ENCODE measurements at places on chromosomes 7 and 10. TPM values are rescaled to one million over a fixed set of nuclear protein-coding genes. Genes with fewer than 3 reads are reported as not detected.

The MOGAT3 gene
- total RNA-seq = 43.8 TPM

The STARD3NL gene
- total RNA-seq = 2.6 TPM

The ATP6V0A4 gene
- not detected for total RNA-seq

The ZNF853 gene
- 5.9 TPM for total RNA-seq

The PLEKHS1 gene
- 12.0 TPM for total RNA-seq

DNA sequence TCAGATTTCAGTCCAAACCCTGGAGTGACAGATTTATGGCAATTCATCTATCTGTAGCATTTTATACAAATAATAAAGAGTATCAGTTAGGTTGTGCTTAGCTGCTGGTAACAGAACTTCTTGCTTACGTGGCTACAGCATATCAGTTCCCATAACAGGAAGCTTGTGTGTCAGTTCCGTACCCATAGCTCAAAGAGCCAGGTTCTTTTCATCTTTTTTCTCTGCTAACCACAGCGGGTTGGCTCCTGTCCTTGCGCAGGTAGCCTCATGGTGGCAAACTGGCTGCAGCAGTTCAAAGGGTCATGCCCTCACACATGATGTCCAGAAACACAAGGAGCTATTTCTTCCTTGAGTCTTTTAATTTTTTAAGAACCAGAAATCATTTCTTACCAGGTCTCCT, 1041.8 kb downstream of the GATA3 start:
- no peak for DNase-seq
- no peaks in the 10 kb centered on the region for H3K36me3 ChIP-seq
- H3K27me3 ChIP-seq = no peaks in the 10 kb centered on the region
- no peaks in the 10 kb centered on the region for H3K4me1 ChIP-seq
- no peak overlapping the region for H3K4me3 ChIP-seq
- no peak overlapping the region for H3K27ac ChIP-seq

DNA sequence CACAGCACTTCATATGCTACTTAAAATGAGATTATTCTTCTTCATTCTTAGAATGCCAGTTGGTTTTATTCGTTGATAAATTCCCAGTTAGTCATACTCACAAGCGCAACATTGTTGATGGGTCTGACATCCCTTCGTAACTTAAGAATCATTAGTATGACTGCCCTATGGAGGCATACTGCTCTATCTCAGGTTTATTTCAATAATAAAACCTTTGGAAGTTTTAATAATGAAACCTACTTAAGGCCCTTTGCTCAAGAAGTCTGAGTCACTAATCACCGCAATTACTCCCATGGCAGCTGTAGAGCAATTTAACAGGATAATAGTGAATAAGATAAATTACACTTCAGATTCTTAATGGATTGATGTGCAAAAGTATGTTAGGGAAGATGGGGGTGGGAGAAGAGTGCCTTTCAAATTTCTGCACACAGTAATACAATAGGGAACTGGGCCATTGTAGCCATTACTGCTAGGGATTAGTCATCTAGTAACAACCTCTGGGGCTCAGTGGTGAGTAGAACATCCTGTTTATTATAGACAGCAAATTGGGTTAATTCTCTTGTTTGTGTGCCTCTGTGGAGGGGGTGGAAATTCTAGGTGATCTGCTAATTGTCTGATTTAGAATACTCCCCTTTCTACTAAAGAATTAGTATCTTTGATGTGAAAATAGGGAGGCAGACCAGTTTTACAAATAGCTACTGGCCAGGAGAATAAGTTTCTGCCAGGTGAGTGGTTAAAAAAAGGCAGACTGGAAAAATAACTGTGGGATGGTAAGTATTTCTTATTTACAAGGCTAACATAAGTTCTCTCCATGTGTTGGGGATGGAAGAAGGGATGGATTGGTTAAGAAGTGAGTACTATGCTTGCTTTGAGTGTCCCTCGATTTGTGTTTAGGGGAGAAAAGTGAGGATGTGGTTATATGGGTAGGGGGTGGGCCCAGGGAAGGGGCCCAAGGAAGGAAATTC, 74.5 kb upstream of the VKORC1L1 start:
- no peak overlapping the region for H3K4me3 ChIP-seq
- H3K4me1 ChIP-seq = no peaks in the 10 kb centered on the region
- H3K27me3 ChIP-seq = no peaks in the 10 kb centered on the region
- H3K36me3 ChIP-seq = no peaks in the 10 kb centered on the region
- DNase-seq = no peak

- peaks cover 2% of the 10 kb centered on the region for H3K4me1 ChIP-seq
- DNase-seq = no peak
- no peaks in the 10 kb centered on the region for H3K27me3 ChIP-seq
- no peak overlapping the region for H3K27ac ChIP-seq
- no peak overlapping the region for H3K4me3 ChIP-seq
Observed at GRCh38 chr7:105805447-105806019, 70.9 kb downstream of the ATXN7L1 start.

DNA sequence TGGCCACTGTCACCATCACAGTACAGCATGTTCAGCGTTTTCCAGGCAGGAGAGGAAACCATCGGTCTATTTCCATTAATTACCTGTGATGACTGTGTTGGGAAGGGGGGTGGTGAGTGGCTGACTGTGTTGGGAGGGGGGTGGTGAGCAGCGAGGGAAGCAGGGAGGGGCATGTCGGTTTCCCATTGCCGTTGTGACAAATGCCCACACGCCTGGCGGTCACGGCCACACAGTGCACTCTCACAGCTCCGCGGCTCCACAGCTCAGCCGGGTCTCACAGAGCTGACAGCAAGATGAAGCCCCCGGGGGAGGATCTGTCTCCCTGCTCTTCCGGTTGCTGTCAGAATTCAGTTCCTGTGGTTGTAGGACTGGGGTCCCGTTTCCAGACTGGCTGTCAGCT, 39.0 kb downstream of the AP5Z1 start:
- peaks cover 6% of the 10 kb centered on the region for H3K27me3 ChIP-seq
- no peaks in the 10 kb centered on the region for H3K4me1 ChIP-seq
- no peaks in the 10 kb centered on the region for H3K36me3 ChIP-seq
- DNase-seq = no peak
- H3K27ac ChIP-seq = no peak overlapping the region

DNA sequence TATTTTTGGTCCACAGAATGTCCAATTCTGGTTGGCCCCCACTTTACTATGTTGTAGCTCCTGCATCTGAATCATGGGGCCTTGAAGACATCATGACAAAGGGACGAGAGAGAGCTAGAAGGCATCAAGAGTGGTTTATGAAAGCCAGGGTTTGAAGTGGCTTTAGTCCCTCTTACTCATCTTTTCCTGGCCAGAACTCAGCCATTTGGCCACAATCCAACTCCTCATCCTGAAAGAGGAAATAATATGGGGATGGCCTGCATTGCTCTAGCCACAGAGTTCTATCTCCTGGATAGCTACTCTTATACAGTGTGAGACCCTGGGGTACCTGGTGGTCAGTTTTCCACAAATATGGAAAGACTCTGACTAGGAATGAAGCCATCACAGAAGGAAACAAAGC, 418.9 kb downstream of the XPNPEP1 start:
- H3K27ac ChIP-seq = no peak overlapping the region
- no peak overlapping the region for H3K4me3 ChIP-seq
- DNase-seq = no peak
- no peaks in the 10 kb centered on the region for H3K27me3 ChIP-seq
- H3K4me1 ChIP-seq = no peaks in the 10 kb centered on the region

- no peaks in the 10 kb centered on the region for H3K27me3 ChIP-seq
- H3K4me3 ChIP-seq = no peak overlapping the region
- no peak overlapping the region for H3K27ac ChIP-seq
- no peaks in the 10 kb centered on the region for H3K36me3 ChIP-seq
Observed at GRCh38 chr10:34213805-34214197, 601.3 kb downstream of the PARD3 start.

DNA sequence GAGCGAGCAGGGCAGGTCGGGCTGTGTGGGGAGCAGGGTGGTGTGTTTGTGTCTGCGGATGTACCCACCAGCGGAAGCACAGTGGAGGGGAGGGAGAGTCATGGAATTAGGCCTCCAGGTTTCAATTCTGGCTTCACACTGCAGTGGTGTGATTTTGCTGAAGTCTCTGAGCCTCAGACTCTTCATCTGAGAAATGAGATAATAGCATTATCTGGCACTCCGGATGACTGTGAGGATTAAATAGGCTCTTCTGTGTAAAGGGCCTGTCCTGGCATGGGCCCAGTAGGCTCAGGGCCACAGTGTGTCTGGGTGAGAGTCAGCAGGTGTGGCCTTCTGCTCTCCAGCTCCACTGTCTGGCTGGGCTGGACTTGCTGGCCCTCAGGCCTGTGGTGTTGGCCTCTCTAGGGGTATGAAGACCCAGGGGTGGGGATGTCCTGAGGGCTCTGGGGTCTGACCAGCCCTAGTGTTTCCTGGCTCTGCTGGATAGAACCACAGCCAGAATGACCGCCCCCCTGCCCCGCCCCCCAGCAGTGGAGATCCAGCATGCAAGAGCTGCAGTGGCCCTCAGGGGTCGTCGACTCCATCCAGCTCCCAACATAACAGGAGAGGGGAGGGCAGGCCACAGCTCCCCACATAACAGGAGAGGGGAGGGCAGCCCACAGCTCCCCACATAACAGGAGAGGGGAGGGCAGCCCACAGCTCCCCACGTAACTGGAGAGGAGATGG, 178.6 kb downstream of the RPS24 start:
- no peaks in the 10 kb centered on the region for H3K27me3 ChIP-seq
- no peak for DNase-seq
- H3K4me1 ChIP-seq = peaks cover 11% of the 10 kb centered on the region
- H3K27ac ChIP-seq = no peak overlapping the region
- H3K4me3 ChIP-seq = no peak overlapping the region
- H3K36me3 ChIP-seq = no peaks in the 10 kb centered on the region

GRCh38 chr7:30313793-30314192, 29.4 kb downstream of the ZNRF2 start:
- H3K27me3 ChIP-seq = no peaks in the 10 kb centered on the region
- no peak overlapping the region for H3K27ac ChIP-seq
- H3K36me3 ChIP-seq = no peaks in the 10 kb centered on the region
- H3K4me3 ChIP-seq = no peak overlapping the region

GRCh38 chr10:84179059-84179710, 5.6 kb downstream of the GPR15LG start:
- H3K27ac ChIP-seq = no peak overlapping the region
- H3K4me1 ChIP-seq = peaks cover 6% of the 10 kb centered on the region
- DNase-seq = no peak
- H3K36me3 ChIP-seq = no peaks in the 10 kb centered on the region
- H3K4me3 ChIP-seq = no peak overlapping the region

DNA sequence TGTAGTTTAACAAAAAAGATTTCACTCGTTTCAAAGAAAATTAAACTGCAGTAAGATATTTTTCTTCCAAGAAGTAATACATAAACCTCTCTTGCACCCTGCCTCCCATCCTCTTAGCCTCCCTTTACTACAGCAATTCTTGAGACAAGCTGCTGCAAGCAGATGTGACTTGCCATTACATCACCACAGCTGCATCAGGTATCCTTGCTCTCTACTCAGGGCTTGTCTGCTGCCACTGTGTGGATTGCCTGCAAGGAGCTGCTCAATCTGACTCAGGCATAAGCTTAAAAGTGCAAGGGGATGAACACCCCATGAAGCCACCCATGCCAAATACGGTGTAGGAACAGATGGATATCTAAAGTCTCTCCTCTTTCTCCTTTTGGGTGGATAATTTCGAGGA, 609.9 kb downstream of the DNAJB9 start:
- no peak overlapping the region for H3K4me3 ChIP-seq
- DNase-seq = no peak
- H3K27ac ChIP-seq = no peak overlapping the region
- H3K36me3 ChIP-seq = no peaks in the 10 kb centered on the region
- no peaks in the 10 kb centered on the region for H3K4me1 ChIP-seq

- no peaks in the 10 kb centered on the region for H3K36me3 ChIP-seq
- H3K27ac ChIP-seq = no peak overlapping the region
- no peaks in the 10 kb centered on the region for H3K27me3 ChIP-seq
- H3K4me3 ChIP-seq = no peak overlapping the region
Observed at GRCh38 chr10:69693886-69694285, 63.8 kb downstream of the FAM241B start.

DNA sequence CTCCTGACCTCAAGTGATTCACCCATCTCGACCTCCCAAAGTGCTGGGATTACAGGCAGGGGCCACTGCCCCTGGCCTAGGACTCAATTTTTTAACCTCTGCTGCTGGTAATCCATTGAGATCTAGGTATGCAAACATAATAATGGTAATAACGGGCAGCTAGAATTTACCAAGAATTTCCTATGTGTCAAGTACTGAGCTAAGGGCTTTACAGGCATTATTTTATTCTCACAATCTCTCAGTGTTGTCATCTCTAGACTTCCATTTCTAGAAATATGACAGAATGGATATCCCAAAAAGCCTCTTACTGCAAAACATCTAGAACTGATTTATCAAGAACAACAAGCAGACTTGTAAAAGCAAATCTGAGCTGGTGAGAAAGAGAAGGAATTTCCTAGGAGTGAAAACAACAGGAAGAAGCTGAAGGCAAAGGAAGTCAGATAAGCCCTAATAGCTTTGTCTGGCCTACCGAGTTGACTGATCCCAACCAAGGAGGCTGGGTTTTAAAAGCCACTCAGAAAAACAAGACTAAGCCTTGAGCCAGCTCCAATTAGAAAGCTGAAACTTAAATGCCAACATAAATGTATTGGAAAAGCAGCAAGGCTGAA, 70.6 kb downstream of the CCDC71L start:
- no peaks in the 10 kb centered on the region for H3K36me3 ChIP-seq
- no peaks in the 10 kb centered on the region for H3K27me3 ChIP-seq
- H3K4me1 ChIP-seq = no peaks in the 10 kb centered on the region
- H3K27ac ChIP-seq = no peak overlapping the region
- H3K4me3 ChIP-seq = no peak overlapping the region

GRCh38 chr7:73872056-73872908, 11.3 kb downstream of the TMEM270 start:
- H3K27me3 ChIP-seq = no peaks in the 10 kb centered on the region
- H3K4me1 ChIP-seq = peaks cover 20% of the 10 kb centered on the region
- no peaks in the 10 kb centered on the region for H3K36me3 ChIP-seq
- DNase-seq = no peak

GRCh38 chr7:43568529-43568928, 14.4 kb upstream of the STK17A start:
- H3K4me1 ChIP-seq = no peaks in the 10 kb centered on the region
- H3K27ac ChIP-seq = no peak overlapping the region
- no peaks in the 10 kb centered on the region for H3K36me3 ChIP-seq
- peaks cover 4% of the 10 kb centered on the region for H3K27me3 ChIP-seq
- DNase-seq = no peak

GRCh38 chr7:31890766-31891165, 179.4 kb downstream of the PDE1C start:
- DNase-seq = no peak
- H3K27me3 ChIP-seq = no peaks in the 10 kb centered on the region
- H3K36me3 ChIP-seq = no peaks in the 10 kb centered on the region
- H3K4me3 ChIP-seq = no peak overlapping the region

- no peak overlapping the region for H3K27ac ChIP-seq
- H3K36me3 ChIP-seq = no peaks in the 10 kb centered on the region
- H3K4me1 ChIP-seq = no peaks in the 10 kb centered on the region
- peaks cover 79% of the 10 kb centered on the region for H3K27me3 ChIP-seq
- DNase-seq = no peak
Observed at GRCh38 chr10:69578508-69578991, 5.3 kb upstream of the NEUROG3 start.

GRCh38 chr10:33190406-33190805, 144.1 kb downstream of the NRP1 start:
- H3K4me3 ChIP-seq = no peak overlapping the region
- no peak for DNase-seq
- no peaks in the 10 kb centered on the region for H3K36me3 ChIP-seq
- H3K4me1 ChIP-seq = peaks cover 22% of the 10 kb centered on the region
- H3K27me3 ChIP-seq = no peaks in the 10 kb centered on the region

Measured in transverse colon (tissue), 4 donors.